ENCODE measurements at places on chromosomes 5 and 9. TPM values are rescaled to one million over a fixed set of nuclear protein-coding genes. Genes with fewer than 3 reads are reported as not detected.

The CCL28 gene
- not detected for total RNA-seq

The CCDC107 gene
- 67.6 TPM for total RNA-seq

The RNF208 gene
- 6.7 TPM for total RNA-seq

The GAPT gene
- not detected for total RNA-seq

The FASTKD3 gene
- total RNA-seq = not detected

The SPRY4 gene
- 111 TPM for total RNA-seq

The C9orf153 gene
- total RNA-seq = not detected

DNA sequence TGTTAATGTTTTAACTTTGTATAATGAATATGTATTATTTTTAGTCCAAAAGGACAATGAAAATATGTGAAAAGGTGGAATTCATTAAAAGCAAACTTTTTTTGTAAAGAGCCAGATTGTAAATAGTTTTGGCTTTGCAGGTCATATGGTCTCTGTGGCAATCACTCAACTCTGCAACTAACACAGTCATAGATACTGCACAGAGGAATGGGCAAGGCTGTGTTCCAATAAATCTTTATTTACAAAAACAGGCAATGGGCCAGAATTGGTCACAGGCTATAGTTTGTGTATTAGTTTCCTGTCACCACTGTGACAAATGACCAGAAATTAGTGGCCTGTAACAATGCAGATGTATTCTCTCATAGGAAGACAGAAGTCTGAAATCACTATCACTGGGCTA is 125.4 kb upstream of the PTCH1 start:
- no peaks in the 10 kb centered on the region for H3K36me3 ChIP-seq
- no peaks in the 10 kb centered on the region for H3K27me3 ChIP-seq
- H3K4me3 ChIP-seq = no peak overlapping the region
- DNase-seq = no peak
- no peak overlapping the region for H3K27ac ChIP-seq

DNA sequence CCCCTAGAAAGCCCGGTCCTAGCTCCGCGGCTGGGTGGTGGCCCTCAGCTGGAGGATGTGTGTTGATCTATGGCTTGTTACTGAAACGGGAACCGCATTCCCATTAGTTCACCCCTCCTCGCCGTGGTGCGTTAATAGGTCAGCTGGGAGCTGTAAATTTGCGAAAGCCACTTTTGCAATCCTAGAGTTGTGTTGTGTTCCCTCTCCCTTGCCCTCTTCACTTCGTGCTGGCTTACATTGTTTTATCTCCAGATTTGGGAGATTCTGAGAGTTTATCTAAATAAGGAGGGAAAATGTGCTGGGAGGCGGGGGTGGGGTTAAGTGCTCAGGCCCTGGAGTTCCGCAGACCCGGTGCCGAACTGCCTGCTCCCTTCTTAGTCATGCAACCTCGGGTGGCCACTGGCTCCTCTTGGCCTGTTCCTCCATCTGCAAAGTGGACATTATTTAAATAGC is 62.8 kb downstream of the HMCN2 start:
- peaks cover 9% of the 10 kb centered on the region for H3K27me3 ChIP-seq
- H3K36me3 ChIP-seq = no peaks in the 10 kb centered on the region
- H3K4me3 ChIP-seq = no peak overlapping the region
- DNase-seq = no peak

- no peak overlapping the region for H3K4me3 ChIP-seq
- H3K27me3 ChIP-seq = no peaks in the 10 kb centered on the region
- H3K27ac ChIP-seq = no peak overlapping the region
- DNase-seq = no peak
Observed at GRCh38 chr9:79809931-79810330, 238.2 kb downstream of the TLE4 start.

DNA sequence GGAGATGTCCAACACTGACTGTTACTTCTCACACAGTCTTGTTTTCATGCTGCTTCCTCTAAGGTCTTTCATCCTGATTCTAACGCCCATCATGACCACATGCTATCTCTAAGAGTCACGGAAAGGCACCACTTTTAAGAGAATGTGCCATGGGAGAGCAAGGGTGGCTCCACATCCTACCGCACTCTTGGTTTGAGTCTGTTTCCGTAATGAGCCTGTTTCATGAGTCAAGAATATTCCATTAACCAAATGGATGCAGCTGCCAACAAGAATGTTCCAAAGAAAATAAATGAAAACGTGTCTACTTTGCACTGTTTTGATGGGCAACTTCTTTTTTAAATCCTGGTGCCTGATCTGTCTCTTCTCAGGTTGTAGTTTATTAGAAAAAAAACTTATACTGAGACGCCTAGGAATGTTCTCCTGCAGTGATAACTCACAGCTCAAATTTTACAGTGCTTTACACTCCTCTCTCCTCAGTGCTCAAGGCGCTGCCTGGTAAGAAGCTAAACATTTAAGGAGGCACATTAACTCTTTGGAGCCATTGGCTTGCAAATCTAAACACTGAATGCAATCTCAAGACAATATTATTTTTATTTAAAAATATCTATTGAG is 124.3 kb downstream of the FGF1 start:
- no peak for DNase-seq
- no peak overlapping the region for H3K27ac ChIP-seq
- H3K27me3 ChIP-seq = no peaks in the 10 kb centered on the region
- H3K4me3 ChIP-seq = no peak overlapping the region
- no peaks in the 10 kb centered on the region for H3K36me3 ChIP-seq

- H3K27me3 ChIP-seq = no peaks in the 10 kb centered on the region
- DNase-seq = no peak
- no peaks in the 10 kb centered on the region for H3K36me3 ChIP-seq
- H3K4me1 ChIP-seq = no peaks in the 10 kb centered on the region
- H3K4me3 ChIP-seq = no peak overlapping the region
Observed at GRCh38 chr9:83011611-83012010, 51.3 kb downstream of the RASEF start.

GRCh38 chr9:107367727-107368502 is 84.8 kb downstream of the RAD23B start:
- no peaks in the 10 kb centered on the region for H3K36me3 ChIP-seq
- H3K4me1 ChIP-seq = no peaks in the 10 kb centered on the region
- no peak overlapping the region for H3K4me3 ChIP-seq
- no peak for DNase-seq
- H3K27ac ChIP-seq = no peak overlapping the region

- peak overlapping the region; percentile 100 for H3K27ac ChIP-seq
- peaks cover 39% of the 10 kb centered on the region for H3K36me3 ChIP-seq
- DNase-seq = no peak
- H3K27me3 ChIP-seq = no peaks in the 10 kb centered on the region
Observed at GRCh38 chr5:172769616-172770373, 1.2 kb downstream of the DUSP1 start.

- H3K27me3 ChIP-seq = no peaks in the 10 kb centered on the region
- H3K27ac ChIP-seq = no peak overlapping the region
- peaks cover 3% of the 10 kb centered on the region for H3K4me1 ChIP-seq
- no peak overlapping the region for H3K4me3 ChIP-seq
- no peaks in the 10 kb centered on the region for H3K36me3 ChIP-seq
Observed at GRCh38 chr5:7391814-7392692, 3.9 kb upstream of the ADCY2 start.

DNA sequence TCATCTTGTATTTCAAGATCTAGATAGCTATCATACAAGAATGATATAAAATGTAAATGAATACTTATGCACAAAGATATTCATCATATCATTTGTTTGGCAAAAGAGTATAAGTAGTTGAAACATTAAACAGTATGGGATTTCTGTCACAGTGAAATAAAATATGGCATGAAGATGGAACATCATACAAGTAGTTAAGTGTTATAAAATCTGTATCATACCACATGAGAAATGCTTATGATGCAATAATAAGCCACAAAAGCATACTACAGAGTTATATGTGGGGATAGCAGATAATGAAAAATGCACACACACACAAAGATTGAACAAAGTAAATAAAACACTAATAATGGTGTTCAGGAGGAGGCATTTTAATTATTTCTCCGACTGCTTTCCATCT is 838.0 kb upstream of the DMAC1 start:
- no peak for DNase-seq
- H3K27ac ChIP-seq = no peak overlapping the region
- H3K4me1 ChIP-seq = no peaks in the 10 kb centered on the region

DNA sequence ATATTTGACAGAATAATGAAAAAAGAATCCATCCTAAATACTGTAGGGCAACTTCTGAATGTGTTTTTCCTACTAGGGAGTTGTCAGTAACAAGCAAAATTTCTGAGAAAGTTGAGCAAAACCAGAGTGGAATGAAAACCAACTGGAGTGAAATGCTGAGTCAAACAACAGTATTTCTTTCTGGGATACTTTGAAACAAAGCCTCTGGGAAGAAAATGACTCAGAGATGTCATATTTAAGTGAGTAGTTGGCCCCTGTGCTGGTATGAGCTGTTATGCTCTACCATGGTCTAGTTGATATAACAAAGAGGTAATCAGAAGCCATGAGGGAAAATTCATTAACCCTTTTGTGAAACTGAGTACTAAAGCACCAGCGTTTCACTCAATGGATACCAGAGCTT is 372.1 kb upstream of the C9orf72 start:
- no peaks in the 10 kb centered on the region for H3K27me3 ChIP-seq
- H3K27ac ChIP-seq = no peak overlapping the region
- no peak for DNase-seq
- no peak overlapping the region for H3K4me3 ChIP-seq

DNA sequence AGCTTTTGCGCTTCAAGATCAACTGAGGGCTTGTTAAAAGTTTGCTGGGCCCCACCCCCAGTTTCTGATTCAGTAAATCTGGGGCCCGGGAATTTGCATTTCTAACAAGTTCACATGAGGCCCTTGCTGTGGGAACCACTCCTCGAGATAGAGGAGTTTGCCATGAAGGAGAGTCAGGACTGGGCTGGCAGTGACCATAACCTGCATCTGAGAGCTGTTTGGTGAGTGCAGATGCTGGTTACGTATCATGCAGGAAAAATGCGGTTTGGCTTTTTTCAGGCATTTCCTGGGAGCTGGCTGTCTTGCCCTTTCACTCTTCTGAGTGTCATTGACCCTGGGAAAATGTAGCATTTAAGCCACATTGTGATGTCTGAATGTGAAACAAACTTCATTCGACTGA is 9.4 kb upstream of the ANGPTL2 start:
- no peaks in the 10 kb centered on the region for H3K36me3 ChIP-seq
- DNase-seq = no peak
- H3K27me3 ChIP-seq = no peaks in the 10 kb centered on the region
- H3K27ac ChIP-seq = peak overlapping the region; percentile 77

GRCh38 chr5:78753093-78753531 is 104.5 kb upstream of the LHFPL2 start:
- no peaks in the 10 kb centered on the region for H3K4me1 ChIP-seq
- DNase-seq = no peak
- H3K27me3 ChIP-seq = no peaks in the 10 kb centered on the region
- no peak overlapping the region for H3K27ac ChIP-seq

DNA sequence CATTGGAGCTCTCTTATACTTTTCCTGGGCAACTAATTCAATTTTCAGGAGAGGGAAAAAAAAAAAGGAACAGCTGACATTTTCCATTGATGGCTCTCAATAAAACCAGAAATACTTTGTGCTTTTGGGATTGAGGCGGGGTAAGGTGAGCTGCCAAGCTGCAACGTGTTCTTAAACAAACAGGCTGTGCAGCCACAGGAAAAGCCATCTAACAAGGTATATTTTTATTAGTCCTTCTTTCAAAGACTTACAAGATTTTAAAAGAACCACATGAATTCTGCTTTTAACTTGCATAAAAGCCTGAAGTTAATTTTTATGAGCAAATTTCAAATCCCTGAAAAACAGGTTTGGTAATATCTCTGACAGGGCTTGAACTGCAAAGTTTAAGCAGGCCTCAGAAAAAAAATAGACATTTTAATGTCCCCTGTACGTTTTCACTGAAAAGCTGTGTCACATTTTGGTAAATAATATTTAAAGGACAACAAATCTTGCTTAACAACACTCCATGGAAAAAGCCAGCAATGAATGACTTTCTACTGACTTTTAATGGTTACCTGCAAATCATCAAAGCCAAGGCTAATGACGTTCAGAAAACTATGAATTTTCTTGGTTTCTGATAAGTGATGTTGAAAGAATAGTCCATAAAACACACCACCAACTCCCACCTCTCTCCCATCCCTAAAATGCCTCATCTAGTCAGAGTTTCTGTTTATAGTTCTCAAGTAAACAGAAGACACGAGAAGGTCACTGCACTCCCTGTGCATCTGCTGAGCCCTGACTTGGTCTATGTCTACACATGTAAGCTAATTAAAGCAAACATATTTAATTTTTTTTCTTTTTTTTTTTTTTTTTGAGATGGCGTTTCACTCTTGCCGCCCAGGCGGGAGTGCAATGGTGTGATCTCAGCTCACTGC is 433.6 kb downstream of the PIK3R1 start:
- H3K27ac ChIP-seq = no peak overlapping the region
- no peaks in the 10 kb centered on the region for H3K27me3 ChIP-seq
- no peak overlapping the region for H3K4me3 ChIP-seq
- DNase-seq = no peak

- no peaks in the 10 kb centered on the region for H3K27me3 ChIP-seq
- no peak overlapping the region for H3K4me3 ChIP-seq
Observed at GRCh38 chr5:163660486-163660885, 155.1 kb downstream of the MAT2B start.

DNA sequence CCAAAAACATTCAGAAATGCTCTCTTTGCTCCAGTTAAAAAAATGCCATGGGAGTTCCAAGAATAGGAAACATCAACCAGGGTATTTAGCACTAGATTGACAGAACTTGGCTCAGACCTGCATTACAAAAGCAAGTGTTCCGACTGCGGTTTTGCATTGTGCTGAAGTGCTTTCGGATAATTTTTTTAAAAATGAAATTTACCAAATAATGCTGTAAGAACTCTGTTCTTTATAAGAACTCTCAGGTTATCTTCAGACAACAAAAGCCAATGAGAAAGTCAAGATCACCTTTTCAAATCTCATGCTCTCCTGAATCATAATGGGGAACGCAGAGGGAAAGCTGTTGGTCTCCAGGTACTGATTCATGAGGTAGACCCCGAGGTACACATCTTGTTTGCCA is 483 bp upstream of the PLPP6 start:
- peak overlapping the region; percentile 82 for H3K27ac ChIP-seq
- H3K27me3 ChIP-seq = no peaks in the 10 kb centered on the region
- no peak for DNase-seq
- H3K4me3 ChIP-seq = peak overlapping the region; percentile 66

Data from ascending aorta (tissue), 2 donors.